ENCODE measurements at places on chromosomes 4 and X.

DNA sequence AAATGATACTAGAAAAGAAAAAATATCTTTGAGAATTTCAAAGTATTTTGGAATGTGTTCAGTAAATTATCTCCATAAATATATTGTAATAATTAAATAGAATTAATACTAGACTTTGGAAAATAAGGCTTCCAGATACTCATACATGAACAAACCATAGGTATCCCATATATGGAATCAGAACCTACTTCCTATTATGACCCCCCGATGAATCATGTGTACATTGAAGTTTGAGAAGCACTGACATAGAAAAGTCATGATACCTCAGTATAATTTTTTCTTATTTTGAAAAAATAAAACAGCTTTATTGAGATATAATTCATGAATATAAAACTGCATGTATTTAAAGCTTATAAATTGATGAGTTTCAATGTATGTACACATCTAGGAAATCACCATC is 27.2 kb upstream of the SMARCA5 start:
- no peak for DNase-seq

GRCh38 chrX:68087526-68087925 is 345.8 kb downstream of the OPHN1 start:
- DNase-seq = no peak

DNA sequence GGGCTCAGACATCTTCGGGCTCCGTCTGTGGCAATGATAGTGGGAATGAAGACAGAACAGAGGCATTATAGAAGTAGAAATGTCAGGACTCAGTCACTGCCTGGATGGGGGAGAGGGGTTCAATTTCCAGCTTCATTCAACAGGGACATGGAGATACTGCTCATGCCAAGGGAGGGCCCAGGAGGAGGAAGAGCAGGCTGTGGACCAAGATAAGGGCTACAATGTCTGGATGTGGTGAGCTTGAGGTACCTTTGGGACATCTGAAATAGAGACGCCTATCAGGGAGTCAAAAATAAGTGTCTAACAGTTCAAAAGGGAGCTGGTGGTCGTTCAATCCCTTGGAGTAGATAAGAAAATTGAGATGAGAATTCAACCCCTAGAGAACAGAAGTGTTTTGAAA is 34.5 kb downstream of the ELF4 start:
- DNase-seq = no peak

GRCh38 chrX:38220024-38220414 is 652 bp downstream of the SRPX start:
- DNase-seq = peak; percentile 1

- no peak for DNase-seq
These were observed 57.3 kb downstream of the KLF8 start for GRCh38 chrX:56289449-56289848.

DNA sequence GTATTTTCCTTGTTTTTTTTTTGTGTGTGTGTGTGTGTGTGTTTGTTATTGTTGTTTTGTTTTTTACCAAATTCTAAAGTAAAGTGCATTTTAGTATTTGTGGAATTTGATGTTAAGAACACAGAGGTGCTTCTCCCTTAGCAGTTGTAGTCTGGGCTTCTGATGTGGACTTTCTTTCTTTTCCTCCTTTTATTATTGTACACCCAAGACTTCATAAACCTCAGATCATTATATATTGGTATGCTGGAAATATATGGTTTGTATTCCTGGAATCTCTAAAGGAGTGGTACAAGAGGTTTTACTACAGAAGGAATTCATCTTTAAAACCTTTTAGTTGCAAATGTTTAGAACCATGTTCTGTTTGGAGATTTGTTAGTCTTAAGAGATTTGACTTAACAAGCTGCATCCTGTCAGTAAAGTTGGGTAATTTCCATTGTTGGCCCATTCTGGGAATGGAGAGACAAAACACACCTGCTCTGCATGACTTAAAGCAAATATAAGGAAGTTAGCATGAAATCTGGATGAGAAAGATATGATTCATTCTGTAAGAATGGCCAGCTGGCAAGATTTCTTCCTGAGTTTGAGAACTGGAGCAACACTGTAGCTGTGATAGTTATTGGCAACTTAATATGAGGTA is 64.0 kb downstream of the SMAD1 start:
- DNase-seq = no peak

GRCh38 chr4:174135530-174135929 is 147.9 kb downstream of the FBXO8 start:
- DNase-seq = no peak

DNA sequence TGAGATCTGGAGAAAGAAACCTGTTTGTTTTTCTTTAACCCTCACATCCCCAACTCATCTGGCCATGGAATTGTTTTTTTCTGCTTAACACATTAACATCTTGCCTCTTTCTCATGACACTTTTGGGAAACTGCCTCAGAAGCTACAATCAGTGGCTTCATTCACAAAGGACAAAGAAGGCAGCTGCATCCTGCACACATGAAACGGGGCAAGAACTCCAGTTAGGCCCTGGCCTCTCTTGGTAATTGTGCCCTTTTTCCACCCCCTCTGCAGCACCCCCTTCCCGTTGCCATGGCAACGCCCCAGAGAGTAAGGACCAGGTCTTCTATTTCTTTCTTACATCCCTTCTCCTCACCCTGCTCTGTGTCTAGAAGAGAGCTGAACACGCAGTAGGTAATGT is 103.4 kb downstream of the PDGFRA start:
- no peak for DNase-seq

DNA sequence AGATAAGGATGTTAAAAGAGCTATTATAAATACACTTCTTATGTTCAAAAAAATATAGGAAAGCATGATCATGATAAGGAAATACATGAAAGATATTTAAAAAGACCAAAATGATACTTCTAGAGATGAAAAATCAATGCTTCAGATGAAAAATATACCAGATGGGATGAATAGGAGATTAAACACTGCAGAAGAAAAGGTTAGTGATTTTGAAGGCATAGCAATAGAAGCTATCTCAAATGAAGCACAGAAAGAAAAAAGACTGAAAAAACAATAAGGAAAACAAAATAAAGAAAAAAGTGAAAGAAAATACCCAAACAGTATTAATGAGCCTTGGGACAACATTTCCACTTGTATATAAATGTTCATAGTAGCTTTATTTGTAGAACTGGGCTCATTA is 80.7 kb upstream of the LEF1 start:
- DNase-seq = no peak

GRCh38 chrX:44261286-44261685 is 82.2 kb downstream of the EFHC2 start:
- no peak for DNase-seq

DNA sequence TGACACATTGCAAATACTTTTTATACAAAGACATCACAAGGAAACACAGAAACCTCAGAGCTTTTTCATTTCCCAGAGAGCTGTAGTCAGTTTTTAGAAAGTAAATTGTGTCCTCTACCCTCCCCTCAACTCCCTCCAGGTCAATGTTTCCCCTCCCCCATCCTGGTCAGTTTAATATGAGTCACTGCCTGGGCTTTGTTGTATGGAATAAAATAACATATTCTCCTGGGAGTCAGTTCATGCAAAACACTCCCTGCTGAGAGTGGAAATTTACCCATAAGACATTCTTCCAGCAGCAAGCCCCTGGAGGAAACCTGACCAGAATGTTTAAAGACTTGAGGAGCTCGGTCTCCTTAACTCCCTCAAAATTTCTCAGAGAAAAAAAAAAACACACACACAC is 270.1 kb upstream of the LDB2 start:
- DNase-seq = no peak

DNA sequence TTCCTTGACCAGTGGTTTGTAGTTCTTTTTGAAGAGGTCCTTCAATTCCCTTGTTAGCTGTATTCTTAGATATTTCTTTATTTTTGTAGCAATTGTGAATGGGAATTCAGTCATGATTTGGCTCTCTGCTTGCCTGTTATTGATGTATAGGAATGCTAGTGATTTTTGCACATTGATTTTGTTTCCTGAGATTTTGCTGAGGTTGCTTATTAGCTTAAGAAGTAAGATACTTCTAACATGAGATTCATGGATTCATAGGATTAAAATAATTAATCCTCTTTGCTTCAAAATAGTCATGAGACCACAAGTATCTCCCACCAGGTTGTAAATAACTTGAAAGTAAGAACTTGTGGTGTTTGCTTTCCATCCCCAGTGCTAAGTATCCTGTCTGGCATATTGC is 308.9 kb downstream of the DTHD1 start:
- no peak for DNase-seq

DNA sequence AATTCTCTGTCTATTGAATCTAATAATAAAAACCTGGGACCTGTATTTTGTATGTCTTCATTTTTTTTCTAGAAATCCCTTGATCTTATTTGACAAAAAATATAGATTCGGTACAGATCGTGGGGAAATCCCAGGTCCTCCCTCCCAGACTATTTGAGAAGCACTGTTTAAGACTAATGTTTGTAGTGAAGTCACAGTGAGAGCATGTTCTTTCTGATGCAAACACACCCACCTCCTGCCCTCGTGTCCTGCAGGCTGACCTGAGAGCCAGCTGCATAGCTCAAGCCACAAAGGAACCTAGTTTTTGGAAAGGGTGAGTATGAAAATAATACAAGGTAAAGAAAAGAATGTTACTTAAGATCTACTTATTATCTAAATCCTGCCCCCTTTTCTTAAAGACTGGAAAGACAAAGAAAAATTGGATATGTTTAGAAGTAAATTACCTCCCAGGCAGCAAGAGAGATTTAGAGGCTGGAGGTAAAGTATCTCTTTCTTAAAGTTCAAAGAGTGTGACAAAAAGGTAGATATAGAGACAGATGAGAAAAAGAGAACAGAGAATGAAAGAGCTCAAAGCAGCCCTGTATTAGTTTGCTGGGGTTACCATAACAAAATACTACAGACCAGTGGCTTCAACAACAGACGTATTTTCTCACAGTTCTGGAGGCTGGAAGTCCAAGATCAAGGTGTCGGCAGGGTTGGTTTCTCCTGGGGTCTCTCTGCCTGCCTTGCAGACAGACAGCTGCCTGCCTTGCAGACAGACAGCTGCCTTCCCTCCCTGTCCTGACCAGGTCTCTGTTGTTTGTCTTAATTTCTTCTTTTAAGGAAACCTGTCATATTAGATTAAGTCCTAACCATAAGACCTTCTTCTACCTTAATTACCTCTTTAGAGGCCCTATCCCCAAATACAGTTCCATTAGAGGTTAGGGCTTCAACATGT is 20.4 kb upstream of the DCTD start:
- no peak for DNase-seq

DNA sequence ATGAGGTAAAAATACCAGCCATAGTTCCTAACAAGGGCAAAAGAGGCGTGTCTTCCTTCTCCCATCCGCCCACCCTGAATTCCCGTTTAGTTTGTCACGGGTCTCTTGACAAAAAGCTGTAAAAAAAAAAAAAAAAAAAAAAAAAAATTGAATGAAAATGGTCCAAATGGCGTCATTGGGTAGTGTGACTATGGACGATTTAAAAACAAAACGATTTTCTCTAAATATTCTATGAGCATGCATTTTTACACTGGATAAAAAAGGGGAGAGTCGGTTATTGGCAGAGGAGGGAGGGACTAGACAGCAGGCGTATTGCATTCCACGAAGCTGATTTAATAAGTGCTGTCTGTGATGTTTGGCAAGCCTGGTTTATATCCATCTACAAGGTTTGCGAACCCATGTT is at the start of gene FAM133A:
TSS of gene FAM133A (plus strand) at position 338 of the 403 bp plus-strand sequence. CDS start 35,214 bp downstream, outside the sequence.
- DNase-seq = peak; percentile 54

DNA sequence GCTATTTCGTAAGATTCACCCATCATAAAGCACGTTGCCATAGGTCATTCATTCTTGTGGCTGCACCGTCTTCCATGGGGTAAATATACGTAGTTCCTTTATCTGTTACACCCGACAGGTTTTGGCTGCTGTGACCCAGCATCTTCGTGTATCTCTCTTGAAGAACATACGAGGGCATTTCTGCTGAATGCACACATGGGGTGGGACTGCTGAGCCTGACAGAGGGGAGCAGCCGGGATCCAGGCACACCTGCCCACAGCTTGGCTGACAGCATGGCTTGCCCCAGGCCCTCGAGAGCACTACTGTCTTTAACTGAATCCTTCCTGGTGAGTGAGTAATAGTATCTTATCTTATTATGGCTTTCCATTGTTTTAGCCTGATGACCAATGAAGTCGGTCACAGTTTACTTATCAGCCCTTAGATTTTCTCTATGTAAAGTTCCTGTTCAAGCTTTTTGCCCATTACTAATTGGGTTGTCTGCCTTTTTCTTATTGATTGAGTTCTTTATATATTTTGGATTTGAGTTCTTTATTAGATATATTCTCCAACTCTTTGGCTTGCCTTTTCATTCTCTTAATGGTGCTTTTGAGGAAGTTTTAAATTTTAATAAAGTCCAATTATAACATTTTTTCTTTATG is 45.0 kb upstream of the MXD4 start:
- DNase-seq = no peak

DNA sequence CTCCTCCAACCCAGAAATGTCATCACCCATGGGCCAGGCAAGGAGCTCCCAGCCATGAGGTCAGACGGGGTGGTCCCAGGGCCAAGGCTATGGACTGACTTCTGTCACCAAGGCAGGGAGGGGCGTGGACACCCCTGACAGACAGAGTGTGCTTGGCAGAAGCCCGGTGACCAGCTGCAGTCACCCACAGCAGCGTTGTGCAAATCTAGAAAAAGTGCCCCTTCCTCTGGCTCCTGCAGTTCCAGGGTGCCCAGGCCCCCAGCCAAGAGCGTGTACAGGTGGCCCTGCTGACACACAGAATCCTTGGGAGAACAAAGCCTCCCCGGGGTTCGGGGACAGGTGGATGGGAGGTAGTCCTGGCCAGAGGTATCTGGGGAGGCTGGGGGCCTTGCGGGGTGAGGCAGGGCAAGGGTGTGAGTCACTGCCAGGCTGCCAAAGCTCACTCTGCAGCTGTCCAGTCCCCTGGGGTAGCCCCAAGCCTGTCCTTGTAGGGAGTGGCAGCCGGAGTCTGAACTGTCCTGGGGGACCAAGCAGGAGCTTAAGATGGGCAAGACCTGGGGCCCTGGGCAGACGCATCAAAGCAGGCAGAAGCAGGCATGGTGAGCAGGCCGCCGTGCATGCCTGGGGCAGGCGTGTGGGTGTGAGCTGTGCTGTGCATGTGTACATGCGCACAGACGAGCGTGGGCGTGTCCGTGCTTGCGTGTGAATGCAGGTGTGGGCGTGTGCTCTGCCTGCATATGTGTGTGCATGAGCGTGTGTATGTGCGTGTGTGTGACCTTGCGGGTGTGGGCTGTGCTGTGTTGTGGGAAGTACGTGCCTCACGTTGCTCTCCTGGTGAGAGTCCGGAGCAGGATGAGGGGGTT is 3.3 kb downstream of the MYL5 start:
- DNase-seq = peak; percentile 47

DNA sequence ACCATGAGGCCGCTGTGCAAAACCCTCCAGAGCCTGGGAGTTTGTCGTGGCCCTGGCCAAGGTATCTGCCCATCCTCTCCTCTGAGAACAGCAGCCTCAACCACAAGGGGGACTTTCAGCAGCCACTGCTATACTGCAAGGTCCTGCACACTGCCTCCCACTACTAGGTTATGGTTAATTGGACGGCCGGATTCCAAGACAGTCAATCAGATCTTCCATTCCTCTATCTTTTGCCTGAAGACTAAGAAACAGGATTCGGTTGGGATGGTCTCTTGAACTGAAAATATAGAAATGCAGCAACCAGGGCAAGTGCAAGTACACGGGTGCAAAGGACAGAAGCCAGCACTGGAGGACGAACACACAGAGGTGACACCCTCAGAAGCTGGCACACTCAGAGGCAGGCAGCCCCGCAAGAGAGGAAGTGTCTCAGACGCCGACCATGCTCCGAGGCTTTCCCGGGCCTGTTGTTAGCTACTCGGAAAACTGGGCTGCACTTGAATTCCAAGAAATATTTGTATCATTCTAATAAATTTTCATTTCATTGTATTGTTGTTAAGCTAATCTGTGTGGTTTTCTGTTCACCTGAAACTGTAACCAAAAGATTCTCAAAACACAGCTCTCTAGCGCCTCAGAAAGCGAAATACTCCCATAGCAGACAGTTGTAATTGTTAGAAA is 63.3 kb downstream of the AFAP1 start:
- DNase-seq = no peak

All from NCI-H2081 (cell line).